Right renal pelvis (tissue), 4 donors: ENCODE measurements at places on chromosomes 7 and 10. TPM values are rescaled to one million over a fixed set of nuclear protein-coding genes. Genes with fewer than 3 reads are reported as not detected.

GRCh38 chr7:6057316-6058129 is 26.3 kb downstream of the ANKRD61 start:
- DNase-seq = no peak

DNA sequence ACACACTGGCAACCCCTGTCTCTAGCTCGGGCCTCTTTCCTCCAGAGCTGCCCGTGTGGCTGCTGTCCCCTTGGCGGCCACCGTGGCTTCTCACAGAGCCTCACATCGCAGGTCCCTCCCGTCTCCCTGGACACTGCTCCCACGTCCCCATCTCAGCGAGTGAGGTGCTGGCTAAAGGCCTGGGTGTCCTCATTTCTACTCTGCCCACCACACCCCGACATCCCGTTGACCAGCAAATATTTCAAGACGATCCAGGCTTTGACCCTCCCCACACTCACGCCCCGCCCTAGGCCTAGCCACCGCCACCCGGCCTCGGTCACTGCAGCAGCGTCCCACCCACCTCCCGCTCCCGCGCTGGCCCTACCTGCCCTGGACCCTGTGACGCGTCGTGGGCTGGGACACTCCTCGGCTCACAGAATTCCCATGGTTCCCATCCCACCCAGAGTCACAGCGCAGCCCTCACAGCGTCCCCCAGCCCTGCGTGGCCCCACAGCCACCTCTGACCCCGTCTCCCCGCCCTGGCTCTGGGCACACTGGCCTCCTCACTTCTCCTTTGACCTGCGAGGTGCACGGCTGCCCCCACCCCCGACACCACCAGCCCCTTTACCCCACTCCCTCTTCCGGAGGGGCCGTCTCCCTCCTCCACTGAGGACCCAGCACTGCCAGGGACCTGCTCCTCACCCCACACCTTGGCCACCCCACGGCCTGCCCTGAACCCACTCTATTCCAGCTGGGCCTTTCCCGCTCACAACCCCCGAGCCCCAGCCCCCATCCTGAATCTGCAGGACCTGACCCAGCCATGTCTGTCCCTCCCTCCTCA is 6.9 kb downstream of the ADAP1 start:
- DNase-seq = no peak

The VSIR gene
- 10.0 TPM for polyA plus RNA-seq

DNA sequence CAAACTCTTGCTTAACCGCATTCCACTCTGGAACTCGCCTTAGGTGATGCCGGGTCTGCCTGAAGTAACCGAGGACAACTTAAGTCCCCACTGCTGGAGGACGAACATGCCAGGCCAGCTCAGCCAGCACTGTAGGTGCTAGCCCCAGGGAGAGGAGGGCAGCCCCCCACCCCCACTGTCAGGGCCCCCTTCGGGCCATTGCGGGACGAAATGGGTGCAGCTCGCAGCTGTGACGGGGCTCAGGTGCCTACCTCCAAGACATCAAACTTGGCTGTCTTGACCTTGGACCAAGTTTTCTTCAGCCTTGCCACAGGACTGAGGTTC is 60.4 kb downstream of the CSGALNACT2 start:
- no peak for DNase-seq

DNA sequence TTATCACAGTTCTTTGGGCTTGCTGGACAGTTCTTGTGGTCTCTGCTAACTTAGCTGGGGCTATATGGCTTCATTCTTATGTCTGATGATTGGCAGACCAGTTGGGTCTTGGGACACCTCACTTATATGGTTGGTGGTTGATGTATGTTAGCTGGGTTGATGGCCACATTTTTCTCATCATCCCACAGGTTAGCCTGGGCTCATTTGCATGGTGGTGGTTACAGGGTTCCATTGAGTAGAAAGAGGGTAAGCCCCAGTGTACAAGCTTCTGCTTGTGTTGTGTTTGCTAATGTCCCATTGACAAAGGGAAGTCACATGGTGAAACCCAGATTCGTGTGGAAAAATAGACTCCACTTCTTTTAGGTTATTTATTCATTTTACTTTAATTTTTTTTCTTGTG is 40.6 kb downstream of the TMEM60 start:
- no peak for DNase-seq

- no peak for DNase-seq
These were observed 19.9 kb downstream of the TMEM72 start for GRCh38 chr10:44930904-44931620.

DNA sequence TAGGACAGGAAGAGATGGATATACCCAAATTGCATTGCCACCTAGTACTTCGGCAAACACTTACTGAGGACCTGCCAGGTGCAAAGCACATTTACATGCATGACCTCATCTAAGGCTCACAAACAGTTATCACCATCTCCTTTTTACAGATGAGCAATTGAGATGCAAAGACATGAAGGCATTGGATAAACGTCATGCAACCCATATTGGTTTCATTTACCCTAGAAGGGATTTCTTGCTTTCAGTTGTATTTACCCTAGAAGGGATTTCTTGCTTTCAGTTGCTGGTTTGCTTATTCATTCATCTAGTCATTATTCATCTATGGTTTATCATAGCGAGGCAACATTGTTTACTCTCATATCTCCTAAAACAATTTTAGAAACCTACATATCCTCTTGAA is 52.2 kb downstream of the STEAP1B start:
- DNase-seq = no peak

DNA sequence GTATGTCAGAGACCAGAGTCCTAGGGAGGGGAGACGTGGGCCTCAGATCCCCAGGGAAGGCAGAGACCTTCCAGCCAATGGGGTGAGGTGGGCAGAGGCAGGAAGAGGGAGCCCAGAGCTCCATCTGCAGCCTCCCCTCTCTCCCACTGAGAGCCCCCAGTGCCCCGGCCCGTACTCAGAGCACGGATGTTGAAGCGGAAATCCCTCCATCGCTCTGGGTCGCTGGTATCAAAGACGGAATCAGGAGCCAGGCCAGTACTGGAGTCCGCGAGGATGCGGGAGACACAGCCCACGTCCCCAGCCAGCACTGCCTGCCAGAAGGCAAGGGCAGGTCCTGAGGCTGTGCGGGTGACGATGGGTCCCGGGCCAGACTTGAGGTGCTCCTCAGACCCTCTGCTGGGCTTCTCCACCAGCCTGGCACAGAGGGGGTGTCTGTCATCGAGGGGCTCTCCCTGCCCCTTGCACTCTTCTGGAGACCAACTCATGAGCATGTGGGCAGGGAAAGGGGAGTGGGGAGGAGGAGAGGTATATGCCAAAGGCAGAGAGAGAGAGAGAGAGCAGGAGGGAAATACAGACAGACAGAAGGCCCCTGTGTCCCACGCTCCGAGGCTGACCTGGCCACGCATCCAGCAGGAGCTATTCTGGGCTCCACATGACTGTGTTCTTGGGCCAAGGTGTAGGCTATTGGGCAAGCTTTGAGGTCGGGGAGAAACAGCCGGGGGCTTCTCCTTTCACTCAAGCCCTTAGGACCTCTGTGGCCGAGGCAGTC is at the start of gene ASB10:
TSS of gene ASB10 (minus strand) at position 611 of the 769 bp plus-strand sequence. CDS start at position 491, 120 bp downstream.
- no peak for DNase-seq

GRCh38 chr7:63027075-63027474 is 971.6 kb upstream of the ZNF722 start:
- DNase-seq = no peak

DNA sequence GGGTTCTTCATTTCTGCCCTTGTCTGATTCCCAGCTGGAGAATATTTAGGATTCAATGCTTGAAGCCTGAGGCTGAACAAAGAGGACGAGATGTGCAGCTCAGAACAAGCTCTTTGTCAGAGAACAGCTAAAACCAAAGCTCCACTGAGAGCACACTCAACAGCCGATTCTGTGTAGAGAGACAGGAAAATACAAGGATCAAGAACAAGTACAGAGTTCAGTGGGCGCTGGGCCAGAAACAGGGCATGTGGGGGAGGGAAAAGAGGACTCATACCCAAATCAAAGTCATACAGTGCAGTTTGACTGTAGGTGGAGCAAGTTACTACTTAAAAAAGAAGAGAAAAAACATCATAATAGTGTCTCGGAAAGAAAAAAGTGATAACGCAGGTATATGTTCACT is at the start of gene AGMO:
TSS of gene AGMO (minus strand) at position 181 of the 400 bp plus-strand sequence.
- DNase-seq = no peak
